ENCODE measurements at places on chromosomes 5 and 9.

GRCh38 chr5:149999359-149999758 lies 1.1 kb downstream of the TIGD6 start:
- DNase-seq, result no peak

- DNase-seq, result no peak
Measured at GRCh38 chr9:129501771-129502319, 119.1 kb downstream of the C9orf50 start.

- no peak for DNase-seq
Measured at GRCh38 chr5:147176422-147176821, 58.4 kb upstream of the STK32A start.

DNA sequence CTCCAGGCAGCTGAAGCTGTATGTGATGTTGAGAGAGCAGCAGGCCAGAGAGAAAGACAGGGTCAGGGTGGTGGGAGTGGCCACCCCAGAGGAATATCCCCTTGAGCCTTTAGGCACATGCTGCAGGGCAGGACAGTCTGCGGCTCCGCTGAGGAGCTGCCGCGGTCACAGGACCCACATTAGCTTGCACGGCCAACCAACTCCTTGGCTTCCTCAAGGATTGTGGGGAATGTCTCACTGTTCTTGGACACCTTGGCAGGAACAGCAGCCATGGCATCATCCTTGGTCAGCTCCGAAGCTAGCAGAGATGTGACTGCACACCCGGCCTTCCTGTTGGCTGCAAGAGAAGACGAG lies 27.8 kb downstream of the PCDHGC5 start:
- no peak for DNase-seq

DNA sequence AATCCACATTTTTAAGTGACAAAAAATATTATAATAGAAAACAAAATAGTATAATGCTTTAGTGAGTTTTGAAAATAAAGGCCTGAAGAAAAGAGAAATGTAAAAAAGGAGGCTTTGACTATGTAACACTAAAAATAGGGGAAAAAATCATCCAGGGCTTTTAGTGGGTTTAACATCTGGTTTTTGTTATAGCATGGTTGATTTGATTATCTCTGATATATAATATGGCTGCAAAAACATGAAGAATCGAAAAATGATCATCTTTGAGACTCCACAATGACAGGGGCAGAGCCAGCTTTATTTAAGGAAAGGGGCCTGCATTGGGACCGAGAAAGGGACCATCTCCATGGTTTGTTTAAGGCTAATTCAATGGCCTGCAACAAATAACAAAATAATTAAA lies 393.8 kb downstream of the PLK2 start:
- no peak for DNase-seq

DNA sequence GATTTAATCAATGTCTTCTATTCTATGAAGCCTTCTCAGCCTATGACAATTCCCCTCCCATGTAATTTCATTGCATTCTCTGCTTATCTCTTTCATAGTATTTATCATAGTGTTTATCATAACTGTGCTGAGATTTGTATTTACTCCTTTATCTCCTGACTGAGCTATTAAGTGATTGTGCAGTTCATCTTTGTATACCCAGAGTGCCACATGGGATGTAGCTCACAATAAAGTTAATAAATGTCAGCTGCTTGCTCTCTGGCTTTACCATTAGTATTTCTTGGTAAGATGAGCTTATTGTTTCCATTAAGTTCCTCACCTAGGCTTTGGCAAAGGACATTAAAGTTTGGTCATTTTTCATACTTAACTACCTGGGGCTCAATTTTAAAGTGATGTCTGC lies 275.1 kb upstream of the MPDZ start:
- DNase-seq, result no peak

- no peak for DNase-seq
Measured at GRCh38 chr5:101673120-101673519, 623.0 kb downstream of the SLCO4C1 start.

DNA sequence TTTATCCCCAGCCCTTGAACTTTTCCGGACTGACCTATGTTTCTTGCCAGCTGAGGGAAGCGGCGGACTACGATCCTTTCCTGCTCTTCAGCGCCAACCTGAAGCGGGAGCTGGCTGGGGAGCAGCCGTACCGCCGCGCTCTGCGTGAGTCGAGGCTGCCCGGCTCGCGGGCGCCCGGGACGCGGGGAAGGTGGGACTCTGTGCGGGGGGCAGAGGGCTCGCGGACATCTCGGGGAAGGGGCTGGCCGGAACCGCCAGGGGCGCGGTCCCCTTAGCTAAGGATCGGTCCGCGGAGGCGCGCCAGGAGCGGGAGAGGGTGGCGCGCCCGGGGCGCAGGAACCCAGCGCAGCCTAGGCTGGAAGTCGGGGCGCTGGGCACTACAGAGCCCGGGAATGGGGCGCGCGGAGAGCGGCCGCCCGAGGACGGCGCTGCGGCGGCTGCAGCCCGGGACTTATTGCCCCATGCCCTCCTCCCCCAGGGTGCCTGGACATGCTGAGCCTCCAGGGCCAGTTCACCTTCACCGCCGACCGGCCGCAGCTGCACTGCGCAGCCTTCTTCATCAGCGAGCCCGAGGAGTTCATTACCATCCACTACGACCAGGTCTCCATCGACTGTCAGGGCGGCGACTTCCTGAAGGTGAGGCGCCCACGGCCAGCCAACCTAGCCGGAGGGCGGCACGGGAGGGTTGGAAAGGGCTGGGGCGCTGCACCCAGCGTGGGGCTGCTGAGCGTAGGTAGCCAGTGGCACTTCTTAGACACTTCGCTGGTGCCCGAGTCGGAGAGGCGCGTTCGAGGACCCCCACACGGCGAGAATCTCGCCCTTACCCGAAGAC lies 922 bp downstream of the CRHBP start:
- DNase-seq, result no peak

DNA sequence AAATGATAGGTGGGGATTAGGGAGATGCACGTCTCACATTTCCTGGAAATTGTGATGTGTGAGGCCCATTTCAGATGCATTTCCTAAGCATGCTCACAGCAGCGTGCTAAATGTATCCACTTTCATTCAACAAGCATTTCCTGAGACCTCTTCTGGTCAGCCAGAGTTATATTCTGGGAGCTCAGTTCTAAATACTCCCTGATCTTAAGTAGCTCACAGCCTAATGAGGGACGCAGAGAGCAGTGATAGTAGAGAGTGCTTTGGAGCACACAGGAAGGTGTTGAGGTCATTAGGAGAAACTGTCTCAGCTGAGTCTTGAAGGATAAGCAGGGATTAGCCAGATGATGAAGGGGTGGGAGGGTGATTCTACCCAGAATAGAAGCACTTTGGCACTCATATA lies 46.2 kb upstream of the FSD1L start:
- no peak for DNase-seq

DNA sequence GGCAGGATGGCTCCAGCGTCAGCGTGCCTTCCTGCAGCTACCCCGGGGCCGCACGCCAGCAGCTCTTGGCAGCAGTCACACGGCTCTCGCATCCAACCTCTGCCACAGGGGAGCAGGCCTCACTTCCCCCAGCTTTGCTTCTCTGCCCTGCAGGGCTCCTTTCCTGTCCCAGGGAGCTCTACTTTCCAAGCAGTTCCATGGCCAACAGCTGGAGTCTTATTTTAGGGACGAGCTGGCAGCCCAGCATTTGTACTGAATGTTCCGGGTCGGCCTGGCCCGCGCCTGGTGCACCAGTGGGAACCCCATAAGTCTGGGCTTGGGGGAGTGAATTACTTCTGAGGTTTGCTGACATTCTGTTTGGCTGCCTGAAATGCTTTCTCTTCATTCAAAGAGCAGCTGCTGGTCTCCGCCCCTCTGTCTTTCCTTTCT lies 34.6 kb downstream of the GADD45G start:
- DNase-seq, result no peak

DNA sequence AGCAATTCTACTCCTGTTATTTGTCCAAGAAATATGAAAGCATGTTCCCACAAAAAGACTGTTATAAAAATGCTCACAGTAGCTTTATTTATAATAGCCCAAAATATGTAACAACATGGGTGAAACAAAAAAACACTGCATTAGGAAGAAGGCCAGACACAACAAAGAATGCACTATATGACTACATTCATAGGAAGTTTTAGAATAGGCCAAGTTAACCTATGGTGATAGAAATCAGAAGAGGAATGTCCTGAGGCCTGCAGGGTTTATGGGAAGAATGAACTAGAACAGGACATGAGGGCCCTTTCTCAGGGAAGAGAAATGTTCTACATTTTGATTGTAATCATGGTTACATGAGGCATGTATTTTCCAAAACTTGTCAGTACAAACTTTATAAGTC lies 24.7 kb upstream of the TAS2R1 start:
- no peak for DNase-seq

DNA sequence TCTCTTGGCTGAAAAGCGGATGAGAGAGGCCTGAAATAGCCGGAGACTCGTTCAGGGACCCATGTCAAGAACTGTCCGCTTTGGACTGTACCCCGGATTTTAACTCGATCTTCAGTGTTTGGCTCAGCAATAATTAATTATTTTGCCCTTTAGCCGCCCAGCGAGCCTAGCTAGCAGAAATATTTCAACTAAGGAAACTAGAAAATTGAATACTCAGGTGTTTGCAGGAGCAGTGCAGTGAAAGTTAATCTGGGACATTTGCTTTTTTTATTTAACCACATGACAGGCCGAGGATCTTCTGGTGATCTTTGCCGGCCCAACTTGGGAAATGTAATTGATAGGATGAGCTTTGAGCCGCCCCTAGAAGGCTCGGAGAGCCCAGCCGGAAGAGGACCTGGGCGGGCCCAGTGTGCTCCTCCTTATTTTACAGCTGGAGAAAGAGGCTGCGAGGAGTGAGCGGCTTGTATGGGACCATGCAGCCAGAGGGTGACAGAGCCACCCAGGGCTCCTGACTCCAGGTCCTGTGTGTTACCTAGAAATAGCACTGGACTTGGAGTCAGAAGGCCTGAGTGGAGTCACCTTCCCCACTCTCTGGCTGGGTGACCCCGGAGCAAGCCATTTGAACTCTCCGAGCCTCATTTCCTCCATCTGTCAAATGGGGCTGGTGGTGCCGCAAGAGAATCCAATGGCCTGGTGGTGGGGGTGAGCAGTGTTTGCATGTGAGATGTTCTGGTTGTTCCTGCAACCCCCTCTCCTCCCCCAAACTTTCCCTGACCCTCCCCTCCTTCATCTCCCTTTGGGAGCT lies 2.4 kb downstream of the PPARGC1B start:
- no peak for DNase-seq

- peak; percentile 22 for DNase-seq
Measured at GRCh38 chr9:110112792-110113191, 95.2 kb downstream of the C9orf152 start.

DNA sequence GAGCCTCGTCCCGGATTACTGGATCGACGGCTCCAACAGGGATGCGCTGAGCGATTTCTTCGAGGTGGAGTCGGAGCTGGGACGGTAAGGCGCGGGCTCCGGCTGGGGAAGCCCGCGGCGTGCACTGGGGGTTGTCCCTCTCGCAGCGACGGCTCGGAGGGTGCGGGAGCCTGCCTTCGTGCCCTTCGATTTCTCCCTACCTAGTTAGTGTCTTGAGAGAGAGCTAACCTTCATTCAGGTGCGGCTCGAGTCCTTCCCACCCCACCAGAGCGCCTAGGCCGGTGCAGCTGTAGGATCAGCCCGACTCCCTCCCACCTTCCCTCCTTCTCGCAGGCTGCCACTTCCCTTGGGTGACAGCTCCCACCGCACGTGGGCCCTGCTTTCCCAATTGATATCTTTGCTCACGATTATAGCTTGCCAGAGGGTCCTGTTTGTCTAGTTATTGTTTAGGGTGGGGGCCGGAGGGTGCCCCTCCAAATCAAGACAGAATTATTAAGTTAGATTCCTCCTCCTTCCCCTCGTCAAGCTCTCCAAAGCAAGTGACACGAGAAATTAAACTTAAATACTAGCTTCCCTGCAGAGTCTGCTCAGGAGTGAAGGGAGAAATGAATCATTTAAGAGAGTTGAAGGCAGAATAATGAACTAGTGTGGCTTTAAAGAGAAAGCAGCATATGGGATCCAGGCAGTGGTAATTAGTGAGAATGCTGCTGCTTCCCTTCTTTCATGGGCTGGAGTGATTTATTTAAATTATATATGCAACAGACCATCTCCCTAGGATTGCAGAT lies 569 bp downstream of the CAMK4 start:
- no peak for DNase-seq

- DNase-seq, result no peak
Measured at GRCh38 chr5:76565009-76565408, 58.2 kb downstream of the F2RL2 start.

DNA sequence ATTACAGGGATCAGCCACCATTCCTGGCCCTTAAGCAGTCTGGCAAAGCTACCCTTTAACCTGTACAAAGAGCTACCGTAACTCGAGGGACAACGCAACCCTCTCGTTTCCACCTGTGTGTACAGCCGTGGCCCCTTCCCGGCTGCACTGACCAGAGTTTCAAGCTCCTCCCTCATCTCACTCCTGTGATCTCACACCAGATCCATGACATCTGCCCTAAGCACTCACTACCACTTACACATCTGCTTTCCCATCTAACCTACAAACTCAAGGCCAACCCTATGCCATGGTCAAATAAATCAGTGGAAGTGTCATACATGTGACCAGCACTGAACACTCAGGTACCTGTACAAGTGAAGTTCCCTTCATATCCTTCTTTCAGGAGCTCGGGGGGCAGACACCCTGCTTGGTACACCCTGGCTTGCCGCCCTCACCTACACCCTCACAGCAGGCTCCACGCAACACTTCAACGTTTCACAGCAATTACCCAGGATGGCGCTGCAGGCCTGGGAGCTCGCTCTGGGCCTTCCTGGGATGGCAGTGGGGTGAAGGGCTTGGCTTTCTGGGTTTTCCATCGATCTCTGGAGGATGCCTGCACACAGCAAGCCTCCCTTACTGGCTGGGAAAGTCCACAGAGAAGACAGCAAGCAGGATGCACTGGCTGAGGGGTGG lies 61.7 kb downstream of the PRRT1B start:
- DNase-seq, result no peak

- DNase-seq, result no peak
Measured at GRCh38 chr5:151676314-151676712, 10.4 kb downstream of the SPARC start.

DNA sequence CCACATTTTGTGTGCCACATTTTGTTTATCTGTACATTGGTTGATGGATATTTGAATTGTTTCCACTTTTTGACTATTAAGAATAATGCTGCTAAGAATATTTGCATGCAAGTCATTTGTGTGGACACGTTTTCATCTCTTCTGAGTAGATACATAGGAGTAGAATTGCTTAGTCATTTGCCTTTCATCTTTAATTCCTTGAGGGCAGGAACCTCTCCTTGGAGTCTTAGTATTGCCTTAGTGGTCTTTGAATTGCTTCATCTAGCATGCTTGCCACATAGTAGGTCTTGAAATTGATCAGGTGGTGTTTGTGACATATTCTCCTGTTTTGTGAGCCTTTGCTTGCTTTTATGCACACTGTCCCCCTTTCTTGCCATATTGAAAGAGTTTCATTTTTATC lies 128.5 kb downstream of the NR3C1 start:
- no peak for DNase-seq

GRCh38 chr9:121819428-121820231 lies 168.2 kb downstream of the DAB2IP start:
- no peak for DNase-seq

Measured in B cell (primary cell).